Common myeloid progenitor, CD34-positive (primary cell): ENCODE measurements at places on chromosomes 7 and 10.

- no peak for DNase-seq
These were observed 51.0 kb downstream of the FBXW4 start for GRCh38 chr10:101644002-101644401.

DNA sequence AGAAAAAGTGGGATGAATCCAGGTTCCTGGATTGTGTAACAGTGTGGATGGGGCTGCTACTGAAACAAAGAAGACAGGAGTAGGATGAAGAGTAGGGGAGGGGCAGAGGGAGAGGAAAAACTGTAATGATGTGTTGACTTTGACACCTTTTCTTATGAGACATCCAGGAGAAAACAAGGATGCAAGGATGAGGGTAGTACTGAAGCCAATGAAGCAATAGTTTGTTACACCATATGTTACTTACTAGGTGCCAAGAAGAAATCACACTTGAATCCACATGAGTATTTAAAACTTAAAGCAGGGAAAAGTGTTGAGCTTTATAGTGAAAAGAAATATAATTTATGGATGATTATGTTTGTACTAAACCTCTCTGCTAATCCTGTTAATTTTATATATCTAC is 420.6 kb downstream of the ARL4A start:
- DNase-seq = no peak

GRCh38 chr7:137873979-137874777 is 27.4 kb upstream of the DGKI start:
- no peak for DNase-seq

DNA sequence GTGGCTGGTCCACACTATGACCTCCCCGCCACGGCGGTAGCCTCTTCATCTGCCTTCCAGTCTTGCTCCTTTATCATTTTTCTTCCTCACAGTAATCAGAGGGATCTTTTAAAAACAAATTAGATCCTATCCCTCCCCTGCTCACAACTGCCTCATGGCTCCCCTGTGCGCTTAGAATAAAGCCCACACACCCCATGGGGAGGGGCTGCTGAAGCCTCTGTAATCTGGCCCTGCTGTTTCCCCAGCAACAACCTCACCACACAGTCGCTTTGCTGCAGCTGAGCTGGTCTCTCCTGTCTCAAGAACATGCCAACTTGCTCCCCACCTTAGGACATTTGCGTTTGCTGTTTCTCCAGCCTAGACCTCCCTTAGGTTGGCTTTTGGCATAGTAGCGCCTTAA is 41.0 kb downstream of the SP8 start:
- DNase-seq = no peak

GRCh38 chr7:91942312-91942711 is 1.6 kb downstream of the AKAP9 start:
- peak; percentile 7 for DNase-seq

DNA sequence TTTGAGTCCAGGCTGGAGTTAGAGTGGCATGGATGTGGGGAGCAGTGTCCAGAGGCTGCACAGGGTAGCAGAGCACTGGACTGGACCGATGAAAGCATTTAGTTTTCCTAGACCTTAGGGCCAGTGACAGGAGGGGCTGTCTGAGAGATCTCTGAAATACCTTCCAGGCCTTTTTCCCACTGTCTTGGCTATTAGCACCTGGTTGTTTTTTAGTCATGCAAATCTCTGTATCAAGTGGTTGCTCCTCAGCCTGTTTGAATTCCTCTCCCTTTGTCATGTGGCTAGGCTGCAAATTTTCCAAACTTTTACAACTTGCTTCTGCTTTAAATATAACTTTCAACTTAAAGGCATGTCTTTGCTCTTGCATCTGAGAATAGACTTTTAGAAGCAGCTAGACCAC is 504.3 kb upstream of the VSTM2A start:
- no peak for DNase-seq

GRCh38 chr10:8639486-8640185 is 585.1 kb downstream of the GATA3 start:
- DNase-seq = no peak

DNA sequence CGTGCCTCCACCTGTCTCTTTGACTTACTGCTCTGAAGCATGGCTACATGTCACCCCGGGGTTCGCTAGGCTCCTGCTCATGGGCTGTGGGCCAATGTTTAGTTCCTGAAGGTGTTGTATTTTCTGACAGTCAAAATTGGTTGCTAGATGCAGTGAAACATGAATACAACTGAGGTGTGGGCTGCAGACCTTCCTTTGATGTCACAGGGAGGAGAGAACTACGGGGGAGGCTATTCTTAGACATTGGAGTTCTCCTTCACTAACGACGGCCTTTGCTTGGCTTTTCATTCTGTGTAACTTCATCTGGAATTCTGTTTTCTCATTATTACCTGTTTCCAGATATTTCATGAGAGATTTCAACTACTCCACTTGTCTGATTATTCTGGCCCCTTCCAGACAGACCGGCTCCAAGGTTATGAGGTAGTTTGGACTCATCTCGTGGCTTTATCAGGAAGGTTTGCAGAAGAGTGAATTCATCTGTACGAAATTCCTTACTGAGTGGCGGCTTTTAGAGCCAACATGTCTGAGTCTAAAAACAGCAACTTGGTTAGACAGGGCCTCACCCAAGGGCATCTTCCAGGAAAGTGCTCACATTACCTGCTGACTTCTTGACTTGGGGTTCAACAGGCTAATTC is 774.7 kb downstream of the SUGCT start:
- DNase-seq = no peak

DNA sequence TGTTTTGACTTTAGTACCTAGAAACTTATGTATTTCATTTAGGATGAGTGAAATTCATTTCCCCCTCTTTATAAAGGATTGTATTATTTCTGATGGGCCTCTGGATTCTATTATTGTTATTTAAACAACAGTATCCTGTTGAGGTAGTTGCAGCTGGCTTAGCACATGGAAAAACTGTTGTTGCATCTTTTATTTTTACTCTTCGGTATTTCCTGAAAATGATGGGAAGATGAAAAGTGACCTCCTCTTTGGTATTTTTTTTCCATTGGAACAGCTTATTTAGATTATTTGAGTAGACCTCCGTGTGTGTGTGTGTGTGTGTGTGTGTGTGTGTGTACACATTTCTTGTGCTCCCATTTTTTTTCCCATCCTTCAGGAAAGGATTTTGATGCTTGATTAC is 129.8 kb downstream of the PRKG1 start:
- DNase-seq = no peak

DNA sequence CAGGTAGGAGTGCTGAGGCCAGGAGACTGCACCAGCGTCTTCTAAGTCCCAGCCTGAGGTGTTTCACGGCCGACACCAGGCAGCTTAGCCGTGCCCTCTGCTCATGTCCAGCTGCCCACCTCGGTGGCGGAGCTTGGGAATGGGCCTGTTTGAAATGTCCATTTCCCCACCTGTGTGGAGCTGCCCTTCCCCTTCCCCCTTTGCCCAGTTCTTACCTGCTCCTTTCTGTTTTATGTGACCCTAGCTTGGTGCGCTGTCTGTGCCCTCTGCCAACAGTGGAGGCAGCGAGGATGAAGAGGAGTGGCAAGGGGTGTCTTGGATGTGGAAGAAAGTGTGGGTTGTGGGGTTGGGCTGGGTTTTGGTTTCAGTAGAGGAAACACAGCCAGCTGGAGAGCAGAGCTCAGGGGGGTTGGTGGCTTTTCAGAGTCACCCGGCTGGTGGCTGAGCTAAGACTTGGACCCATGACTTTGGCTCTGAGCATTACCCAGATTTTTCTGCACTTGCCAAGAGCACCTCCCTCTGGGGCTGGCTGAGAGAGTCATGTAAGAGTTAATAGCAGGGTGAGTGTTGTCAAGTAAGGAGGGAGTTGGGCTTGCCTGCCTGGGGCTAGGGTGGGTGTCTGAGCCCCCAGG is 37.4 kb downstream of the GBX1 start:
- no peak for DNase-seq

- no peak for DNase-seq
These were observed 8.4 kb upstream of the INMT start for GRCh38 chr7:30743371-30744074.

GRCh38 chr7:21355406-21355874 is 72.4 kb upstream of the SP4 start:
- peak; percentile 89 for DNase-seq

DNA sequence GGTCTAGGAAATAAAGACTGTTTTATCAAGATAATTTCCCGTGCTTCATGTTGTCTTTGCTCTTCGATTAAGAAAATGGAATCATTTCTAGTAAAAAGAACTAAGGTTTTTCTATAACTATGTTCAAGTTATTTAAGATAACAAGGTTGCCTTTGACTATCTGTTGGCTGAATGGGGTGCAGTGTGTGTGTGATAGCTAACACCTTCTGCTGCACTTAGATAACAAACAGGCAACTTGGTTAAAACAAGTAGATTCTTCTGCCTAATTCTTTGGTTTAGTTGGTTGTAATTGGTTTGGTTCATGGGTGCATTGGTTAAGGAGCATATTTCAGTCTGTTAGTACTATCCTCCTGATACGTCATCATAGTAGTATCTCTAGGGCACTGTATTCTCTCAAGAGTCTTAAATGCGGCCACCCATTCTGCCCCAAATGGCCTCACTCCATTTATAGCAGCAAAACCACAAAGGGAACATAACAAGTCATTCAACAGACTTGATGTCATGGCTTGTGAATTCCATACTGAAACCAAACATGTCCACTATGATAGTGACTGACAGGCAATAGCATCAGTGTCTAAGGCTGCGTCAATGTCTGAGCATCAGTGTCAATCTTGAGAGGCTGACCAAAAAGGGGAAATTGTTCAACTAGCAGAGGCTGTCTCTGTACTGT is 55.7 kb downstream of the CCDC3 start:
- DNase-seq = peak; percentile 52

DNA sequence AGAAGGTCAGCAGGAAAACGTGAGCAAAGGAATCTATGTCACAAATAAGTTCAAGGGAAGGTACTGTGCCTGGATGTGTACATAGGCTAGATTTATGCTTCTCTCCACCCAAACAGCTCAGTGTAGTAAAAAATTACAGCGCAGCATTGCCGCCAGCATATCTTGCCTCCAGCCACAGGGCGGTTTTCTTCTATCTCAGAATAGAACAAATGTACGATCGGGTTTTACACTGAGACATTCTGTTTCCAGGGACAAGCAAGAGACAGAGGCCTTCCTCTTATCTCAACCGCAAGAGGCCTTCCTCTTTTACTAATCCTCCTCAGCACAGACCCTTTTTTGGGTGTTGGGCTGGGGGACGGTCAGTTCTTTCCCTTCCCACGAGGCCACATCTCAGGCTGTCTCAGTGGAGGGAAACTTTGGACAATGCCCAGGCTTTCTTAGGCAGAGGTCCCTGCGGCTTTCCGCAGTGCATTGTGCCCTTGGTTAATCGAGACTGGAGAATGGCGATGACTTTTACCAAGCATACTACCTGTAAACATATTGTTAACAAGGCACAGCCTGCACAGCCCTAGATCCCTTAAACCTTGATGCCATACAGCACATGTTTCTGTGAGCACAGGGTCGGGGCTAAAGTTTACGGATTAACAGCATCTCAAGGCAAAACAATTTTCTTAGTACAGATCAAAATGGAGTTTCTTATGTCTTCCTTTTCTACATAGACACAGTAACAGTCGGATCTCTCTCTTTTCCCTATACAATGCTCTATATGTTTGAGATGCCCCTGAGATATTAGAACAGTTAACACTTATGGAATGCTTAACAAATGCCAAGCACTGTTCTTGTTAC is 11.6 kb upstream of the ABHD11 start:
- DNase-seq = peak; percentile 83
